AML-193 (cell line): ENCODE measurements at places on chromosomes 16 and 17.
A peak's percentile ranks its signal among the peaks of the same experiment; 100 is the strongest.

DNA sequence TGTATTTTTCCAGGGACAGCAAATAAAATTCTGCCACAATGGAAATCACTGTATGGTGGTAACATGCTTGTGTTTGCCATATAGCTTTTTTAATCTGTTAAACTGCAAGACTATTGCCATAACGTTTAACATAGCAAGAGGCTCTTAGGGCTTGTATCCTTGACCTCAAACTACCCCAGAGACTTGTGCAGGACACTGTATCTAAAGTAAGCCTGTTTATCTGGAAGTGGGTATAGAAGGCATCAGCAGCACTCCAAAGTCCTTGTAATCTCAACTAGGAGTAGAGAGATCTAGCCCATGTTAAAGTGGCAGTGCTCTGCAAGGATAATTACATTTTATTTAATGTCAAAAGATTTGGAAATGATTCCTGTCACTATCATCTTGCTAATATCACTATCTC is 1424.1 kb downstream of the CDH11 start:
- no peak for DNase-seq

DNA sequence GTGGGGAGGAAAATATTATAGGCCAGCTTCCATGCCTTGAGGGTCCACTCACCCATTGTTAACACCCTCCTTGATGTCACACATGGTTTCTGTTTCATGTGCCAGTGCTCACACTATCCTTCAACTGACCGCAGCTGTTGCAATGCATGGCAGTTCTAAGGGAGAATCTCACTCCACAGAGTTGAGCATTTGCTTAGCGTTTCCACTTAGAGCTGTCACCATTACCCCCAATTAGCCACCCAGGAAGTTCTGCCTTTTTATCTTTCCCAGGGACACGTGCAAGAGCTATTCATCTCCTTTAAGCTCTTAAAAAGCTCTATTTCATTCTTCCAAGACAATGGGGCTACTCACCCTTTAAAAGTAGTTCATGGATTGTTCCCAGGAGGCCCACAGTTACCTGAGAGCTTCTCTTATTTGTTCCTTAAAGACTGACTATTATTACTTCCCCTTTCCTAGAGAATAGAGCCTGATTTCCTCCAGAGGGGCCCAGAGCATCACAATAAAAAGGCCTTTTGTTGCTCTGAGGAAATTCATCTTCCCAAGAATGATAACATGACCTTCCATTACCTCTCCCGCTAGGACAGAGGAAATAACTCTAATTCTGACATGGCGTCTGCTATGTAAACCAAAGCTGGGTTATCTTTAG is 126.8 kb downstream of the CACNG3 start:
- no peak for DNase-seq

DNA sequence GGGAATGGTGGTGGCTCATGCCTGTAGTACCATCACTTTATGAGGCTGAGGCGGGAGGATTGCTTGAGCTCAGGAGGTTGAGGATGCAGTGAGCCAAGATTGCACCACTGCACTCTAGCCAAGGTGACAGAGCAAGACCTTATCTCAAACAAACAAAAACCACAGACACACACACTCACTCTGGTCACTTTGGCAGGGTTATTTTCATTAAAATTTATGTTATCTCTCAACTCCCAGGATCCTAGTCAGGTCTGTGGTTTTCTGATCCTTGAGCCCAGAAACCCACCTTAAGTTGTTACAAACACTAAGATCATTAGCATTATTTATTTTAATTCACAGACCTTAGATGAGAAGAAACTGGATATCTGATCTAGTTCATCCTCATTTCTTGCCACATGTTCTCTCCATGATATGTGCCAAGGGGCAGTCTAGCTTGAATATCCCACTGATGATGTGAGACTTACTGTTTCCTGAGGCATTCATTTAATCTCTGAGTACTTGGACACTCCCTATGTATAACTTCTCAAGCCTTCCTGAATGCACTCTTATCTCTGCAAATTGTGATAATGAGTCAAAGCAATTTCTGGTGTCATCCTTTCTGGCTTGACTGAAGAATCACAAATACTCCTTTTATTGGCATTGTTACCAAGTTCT is 9.6 kb downstream of the ABHD15 start:
- DNase-seq, result no peak

DNA sequence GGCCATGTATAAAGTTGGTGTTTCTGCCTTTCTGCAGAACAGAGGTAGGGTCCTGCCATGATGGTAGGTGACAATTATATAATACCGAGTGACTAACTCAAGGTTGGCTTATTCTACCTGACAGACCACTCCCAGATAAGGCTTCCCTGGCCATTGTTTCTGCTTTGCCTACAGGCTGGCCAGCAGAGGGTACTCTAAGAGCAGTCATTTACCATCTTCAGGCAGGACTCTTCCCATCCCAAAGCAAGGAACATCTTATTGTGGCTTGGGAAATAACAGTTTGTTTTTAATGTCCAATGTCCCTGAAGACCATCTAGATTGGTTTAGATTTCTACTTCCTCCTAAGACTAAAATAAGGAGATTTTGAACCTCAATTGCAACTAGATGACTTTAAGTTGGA is 74.1 kb downstream of the SNX11 start:
- DNase-seq, result no peak

- DNase-seq, result no peak
Observed at GRCh38 chr16:57676553-57677085, 8.5 kb downstream of the ADGRG3 start.

DNA sequence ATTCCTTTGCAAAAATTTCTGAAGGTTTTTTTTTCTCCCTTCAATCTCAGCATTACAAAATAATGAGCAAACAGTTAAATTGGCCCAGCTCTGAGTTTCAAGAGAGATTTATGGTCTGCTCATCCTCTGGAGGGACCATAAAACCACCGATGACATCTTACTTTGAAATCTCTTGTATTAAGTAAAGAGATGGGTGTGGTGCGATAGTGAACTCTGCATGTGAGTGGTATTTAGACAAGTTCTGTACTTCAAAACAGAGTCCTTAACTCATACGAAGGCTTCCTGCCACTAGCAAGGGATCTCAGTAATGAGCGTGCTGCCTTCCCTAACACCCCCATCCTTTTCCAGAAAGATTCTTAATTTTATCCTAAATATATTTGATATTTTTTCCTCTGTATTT is 2.1 kb downstream of the FAM20A start:
- no peak for DNase-seq

- peak; percentile 15 for DNase-seq
Observed at GRCh38 chr17:14098246-14098645, 28.9 kb downstream of the COX10 start.

DNA sequence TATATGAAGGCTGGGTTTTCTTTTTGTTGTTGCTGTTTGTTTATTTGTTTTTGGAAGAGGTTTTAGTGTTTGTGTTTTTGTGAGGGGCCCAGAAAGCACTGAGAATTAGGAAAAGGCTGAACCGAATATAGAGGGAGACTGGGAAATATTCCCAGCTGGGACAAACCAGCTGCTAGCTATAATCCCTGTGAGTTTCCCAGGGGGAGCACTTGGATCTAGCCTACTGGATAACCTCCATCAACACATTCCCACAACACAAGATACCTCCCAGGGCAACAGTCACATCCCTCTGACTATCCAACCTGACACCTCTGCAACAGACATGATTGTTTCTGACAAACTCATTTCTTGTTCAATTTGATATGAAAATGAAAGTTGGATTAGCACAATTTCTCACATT is 16.7 kb downstream of the CDH11 start:
- DNase-seq, result no peak

DNA sequence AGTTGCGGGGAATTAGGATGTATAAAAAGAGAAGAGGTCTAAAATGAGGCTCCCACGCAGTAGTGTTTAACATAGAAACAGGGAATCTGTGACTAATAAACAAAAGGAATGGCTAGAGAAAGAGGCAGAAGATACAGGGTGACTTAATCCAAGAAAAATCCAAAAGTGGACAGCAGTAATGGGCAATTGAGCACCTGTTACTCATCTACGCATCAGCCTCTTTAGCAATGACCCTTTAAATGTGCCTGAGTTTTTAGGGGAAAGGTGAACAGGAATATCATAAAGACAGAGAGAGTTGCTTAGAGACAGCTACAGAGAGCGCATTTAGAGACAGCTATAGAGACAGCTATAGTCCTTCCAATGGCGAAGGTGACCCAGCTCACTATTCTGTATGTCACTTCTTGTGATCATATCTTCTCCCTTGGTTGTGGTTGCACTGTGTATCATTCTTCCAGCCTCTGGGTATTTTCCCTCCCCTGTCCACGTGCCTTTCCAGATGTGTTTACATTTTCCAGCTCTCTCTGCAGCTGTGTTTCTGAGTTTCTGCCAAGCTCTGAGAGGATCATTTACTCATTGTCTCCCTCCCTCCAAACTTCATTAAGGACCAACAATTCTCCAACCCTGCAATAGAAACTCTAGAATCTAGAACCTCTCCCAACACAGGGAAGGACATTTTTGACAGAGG is 61.5 kb downstream of the MYOCD start:
- DNase-seq, result no peak

DNA sequence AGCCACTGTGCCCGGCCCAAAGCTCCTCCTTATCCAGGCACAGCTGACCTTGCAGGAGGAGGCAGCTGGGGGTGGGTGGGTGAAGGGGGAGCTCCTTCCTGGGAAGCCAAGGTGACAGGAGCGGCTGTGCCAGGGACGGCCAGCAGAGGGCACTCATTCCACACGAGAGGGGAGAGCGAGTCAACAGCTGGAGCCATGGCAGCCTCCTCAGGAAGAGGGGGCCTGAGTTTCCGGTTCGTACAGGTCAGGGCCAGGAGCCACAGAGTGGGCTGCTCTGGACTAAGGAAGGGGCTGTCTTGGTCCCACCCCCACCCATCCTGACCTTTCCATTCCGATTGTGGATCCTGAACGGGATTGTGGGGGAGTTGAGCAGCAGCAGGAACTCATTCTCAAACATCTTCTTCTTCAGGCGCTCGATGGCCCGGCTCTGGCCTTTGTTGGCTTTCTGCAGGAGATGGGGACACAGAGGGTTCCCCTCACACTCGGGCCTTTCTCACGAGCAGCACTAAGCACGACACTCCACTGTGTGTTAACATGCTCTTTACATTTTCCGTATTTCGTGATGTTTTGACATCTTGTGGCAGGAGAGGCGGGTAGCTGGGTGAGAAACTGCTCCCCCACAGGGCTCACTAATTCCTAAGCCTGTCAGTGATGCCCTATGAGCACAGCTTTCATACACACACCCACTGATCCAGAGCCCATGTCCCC is 61.6 kb downstream of the TIMM22 start:
- DNase-seq, result no peak

GRCh38 chr16:79843631-79844043 is 243.1 kb upstream of the MAF start:
- no peak for DNase-seq

DNA sequence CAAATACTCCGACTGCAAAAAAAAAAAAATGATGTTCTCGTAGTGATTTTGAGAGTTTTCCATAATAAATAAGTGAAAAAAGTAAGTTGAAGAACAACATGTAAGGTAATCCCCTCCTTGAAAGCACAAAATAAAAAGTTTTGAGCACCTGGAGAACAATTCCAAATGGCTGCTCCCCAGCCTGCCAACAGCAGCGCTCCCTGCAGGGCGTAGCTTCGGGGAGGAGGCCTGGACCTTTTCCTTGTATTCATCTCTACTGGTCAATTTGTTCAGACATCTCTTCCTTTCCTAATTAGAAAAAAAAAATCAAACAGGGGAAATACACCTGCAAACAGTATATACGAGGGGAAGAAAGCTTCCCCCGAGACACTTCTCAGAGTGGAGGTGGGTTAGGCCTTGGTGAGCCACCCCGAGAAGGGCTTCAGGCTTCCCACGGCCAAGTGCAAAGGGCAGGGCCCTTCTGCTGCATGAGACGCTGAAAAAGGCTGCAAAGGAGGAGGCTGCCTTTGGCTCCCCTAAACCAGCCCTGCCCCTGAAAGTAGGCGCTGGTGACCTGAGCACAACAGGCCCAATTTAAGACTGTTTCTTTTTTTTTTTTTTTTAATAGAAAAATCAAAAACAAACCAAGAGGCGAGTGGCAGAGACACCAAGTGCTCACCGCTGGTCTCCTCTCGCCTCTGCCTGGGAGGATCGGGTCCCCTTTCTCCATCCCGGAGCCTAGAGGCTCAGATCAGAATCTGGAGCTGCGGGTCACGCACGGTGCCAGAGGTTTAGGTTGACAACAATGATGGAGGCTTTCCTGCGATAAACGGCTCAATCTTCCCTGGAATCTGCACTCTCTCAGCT is 193.1 kb upstream of the FOXF1 start:
- DNase-seq, result no peak

DNA sequence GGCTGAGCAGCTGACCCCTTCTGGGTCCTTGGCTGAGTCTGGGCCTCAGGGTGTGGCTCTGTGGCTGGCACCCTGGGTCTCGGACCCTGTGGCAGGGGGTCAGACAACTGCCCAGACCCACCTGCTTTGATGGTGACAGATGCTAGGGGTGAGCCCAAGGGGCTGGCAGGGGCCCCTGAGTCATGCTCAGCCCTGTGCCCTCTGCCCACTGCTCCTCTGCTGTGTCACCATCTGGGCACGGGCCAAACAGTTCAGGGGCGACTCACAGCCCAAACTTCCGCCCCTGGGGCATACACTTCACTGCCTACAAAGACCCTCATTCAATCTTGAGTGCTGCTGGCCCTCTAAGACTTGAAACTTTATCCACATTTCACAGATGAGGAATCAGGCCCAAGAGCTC is 5.7 kb downstream of the ADGRG1 start:
- DNase-seq, result no peak

DNA sequence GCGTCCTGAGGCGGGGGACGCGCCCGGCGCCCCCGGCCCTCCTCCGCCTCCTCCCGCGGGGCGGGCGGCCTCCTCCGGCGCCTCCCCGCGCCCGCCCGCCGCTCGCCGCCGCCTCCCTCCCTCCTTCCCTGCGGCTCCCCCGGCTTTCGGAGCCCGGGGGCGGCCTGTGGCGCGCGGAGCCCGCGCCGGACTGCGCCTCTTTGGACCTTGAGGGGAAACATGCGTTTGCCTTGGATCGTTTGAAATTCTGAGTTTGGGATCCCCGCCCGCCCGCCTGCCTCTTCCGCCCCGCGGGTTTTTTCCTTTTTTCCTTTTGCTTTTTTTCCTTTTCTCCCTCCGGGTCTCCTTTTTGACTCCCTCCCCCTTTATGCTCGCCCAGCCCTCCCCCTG is 390 bp downstream of the ZNRF1 start:
- no peak for DNase-seq

DNA sequence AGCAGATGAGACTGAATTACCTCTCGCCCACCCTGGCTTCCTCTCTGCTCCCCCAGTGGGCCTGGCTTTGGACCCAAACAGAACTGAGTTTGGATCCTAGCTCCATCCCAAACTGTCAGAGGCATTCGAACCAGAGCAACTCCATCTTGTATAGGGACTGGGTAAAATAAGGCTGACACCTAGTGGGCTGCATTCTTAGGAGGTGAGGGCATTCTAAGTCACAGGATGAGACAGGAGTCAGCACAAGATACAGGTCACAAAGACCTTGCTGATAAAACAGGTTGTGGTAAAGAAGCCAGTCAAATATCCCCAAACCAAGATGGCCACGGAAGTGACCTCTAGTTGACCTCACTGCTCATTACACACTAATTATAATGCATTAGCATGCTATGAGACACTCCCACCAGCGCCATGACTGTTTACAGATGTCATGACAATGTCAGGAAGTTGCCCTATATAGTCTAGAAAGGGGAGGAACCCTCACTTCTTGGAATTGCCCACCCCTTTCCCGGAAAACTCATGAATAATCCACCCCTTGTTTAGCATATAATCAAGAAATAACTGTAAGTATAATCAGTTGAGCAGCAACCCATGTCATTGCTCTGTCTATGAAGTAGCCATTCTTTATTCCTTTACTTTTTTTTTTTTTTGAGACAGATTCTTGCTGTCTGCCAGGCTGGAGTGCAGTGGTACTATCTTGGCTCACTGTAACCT is 44.4 kb downstream of the LYRM1 start:
- DNase-seq, result no peak

GRCh38 chr17:67520252-67520906 is 143.3 kb downstream of the PITPNC1 start:
- peak; percentile 42 for DNase-seq
